ENCODE measurements at places on chromosomes 3 and 15. TPM values are rescaled to one million over a fixed set of nuclear protein-coding genes. Genes with fewer than 3 reads are reported as not detected.

Gene GRAMD2A
- not detected for total RNA-seq

Gene FGF12
- total RNA-seq: 340 TPM

DNA sequence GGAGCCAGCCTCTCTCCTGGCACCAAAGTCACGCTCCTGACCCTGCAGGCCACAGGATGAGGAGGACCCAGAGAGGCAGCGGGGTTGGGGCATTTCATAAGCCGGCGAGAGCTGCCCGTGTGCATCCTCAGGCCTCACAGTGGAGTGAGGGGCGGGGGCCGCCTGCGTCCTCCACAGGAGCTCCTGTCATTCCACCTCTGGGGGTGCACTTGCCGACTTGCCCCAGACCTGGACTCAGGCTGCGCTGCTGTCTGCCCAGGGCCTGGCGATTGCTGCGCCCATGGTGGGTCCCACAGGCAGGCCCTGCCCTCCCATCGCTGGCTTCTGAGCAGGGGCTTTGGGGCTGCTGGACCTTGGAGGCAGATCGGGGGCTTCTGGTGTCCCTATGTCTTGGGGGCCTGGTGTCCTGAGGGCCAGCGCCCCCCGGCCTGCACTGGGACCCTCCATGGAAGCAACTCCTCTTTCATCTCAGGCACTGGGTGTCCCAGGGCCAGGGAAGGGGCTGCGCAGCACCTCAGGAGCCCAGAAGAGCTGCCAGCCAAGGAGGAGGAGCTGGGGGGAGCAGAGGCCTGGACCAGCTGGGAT is 184.0 kb downstream of the GOLGA6L6 start:
- peak; percentile 81 for DNase-seq

DNA sequence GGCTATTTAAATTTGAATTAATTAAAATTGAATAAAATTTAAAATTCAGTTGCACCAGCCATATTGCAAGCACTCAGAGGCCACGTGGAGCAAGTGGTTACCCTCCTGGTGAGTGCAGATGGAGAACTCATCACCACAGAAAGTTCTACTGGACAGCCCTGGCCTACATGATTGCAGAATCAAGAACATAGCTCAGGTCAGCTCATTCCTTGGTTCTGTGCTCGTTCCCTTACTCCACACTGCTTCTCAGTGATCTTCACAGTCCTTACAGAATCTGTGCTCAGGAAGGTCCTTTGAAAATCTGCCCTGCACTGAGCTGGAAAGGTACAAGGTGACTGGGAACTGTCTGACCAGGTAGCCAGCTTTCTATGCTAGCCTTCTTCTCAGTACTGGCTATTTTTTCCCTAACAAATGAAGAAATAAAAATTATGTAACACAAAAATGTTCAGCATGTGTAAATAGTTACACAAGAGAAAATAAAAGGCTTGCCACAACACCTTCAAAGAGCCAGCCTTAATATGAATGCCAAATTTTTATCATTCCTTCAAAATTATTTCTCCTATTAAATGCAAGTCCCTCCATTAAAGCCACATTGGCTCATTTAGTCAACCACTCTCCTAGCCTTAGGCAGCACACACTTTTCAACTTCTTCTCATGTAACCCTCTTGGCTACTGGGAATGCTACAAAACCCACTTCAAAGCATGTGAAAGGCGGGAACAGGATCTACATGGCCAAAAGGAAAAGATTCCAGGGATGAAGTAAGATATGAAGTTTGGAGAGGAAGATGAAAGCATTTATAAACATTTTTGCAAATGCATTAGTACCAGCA is 326.4 kb upstream of the WNT5A start:
- no peak for DNase-seq

DNA sequence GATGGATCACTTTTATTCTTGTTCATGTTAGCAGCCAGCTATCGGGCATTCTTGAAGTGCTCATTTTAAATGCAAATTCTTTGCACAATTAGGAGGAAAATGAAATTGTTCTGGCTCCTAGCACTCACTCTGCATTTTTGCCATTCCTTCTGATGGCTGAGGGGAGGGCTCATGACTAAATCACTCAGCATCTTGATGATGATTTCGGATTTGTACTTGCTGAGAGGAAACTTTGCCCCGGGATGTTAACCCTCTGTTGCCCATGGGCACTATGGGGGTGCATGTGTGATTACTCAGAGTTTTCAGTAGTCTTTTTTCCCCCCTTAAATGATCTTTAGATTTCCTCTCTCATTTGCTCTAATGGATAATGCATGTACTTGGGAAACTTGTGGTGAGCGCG is 299.6 kb upstream of the C2CD4B start:
- DNase-seq: no peak

Gene UQCC5
- total RNA-seq: 71.1 TPM

- no peak for DNase-seq
Measured at GRCh38 chr3:54021071-54021470, 101.3 kb upstream of the CACNA2D3 start.

DNA sequence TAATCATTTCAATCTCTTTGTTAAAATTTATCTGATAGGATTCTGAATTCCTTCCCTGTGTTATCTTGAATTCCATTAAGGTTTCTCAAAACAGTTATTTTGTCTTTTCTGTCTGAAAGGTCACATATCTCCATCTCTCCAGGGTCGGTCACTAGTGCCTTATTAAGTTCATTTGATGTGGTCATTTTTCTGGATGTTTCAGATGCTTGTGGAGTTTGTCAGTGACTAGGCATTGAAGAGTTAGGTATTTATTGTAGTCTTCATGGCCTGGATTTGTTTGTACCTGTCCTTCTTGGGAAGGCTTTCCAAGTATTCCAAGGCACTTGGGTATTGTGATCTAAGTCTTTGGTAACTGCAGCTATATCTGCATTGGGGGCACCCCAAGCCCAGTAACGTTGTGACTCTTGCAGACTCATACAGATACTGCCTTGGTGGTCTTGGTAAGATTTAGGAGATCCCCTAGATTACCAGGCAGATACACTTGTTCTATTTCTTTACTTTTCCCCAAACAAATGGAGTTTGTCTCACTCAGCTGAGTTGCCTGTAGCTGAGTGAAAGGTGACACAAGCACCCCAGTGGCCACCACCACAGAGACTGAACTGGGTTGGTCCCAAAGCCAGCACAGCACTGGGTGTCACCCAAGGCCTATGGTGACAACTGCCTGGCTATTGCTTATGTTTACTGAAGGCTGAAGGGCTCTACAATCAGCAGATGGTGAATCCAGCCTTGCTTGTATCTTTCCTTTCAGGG is 18.9 kb upstream of the SLC27A2 start:
- no peak for DNase-seq

Gene C3orf22
- total RNA-seq: not detected

Gene SERINC4
- 0.30 TPM for total RNA-seq

DNA sequence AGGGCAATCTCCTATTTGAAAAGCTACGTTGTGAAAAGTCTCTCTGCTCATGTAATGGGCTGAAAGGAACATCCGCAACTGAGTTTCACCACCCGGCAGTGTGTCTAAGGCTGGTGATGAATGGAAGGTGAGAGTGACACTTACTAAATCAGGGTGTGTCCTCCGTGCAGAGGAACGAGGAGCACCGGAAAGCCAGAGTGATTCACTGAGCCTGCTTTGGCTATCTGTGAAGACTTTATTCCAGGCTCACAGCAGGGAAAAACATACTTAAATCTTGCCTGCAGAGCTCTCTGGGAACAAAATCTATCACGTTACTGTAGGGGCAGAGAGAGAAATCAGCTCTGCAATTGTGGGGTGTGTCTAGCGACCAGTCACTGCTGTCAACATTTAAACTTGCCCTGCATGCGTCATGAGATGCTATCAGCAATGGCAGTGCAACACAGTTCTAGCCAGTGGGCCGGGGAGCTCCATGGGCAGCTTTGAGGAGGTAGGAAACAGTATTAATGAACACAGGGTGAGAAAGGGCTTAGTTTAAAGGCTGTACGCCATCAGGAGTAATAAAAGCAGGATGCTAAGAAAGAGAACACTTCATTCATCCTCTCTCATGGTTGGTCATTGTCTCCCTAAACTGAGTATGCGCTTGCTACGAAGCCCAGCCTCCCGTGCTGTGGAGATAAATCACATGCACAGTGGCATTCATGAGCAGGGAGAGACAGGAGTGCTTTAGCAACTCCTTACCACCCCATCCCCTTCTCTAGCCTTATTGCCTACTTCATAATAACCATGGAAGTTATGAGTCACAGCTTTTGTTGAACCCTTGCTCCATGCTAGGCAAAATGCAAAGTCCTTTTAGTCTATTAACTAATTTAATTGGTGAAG is 542.7 kb upstream of the ADAMTS9 start:
- no peak for DNase-seq

Gene LRTM1
- not detected for total RNA-seq

GRCh38 chr15:60520013-60520824 is 41.3 kb upstream of the ICE2 start:
- DNase-seq: no peak

Gene ACVR2B
- 4.8 TPM for total RNA-seq

Gene TMEM39A
- 17.0 TPM for total RNA-seq

Gene RTP1
- total RNA-seq: not detected

- no peak for DNase-seq
Measured at GRCh38 chr15:76904461-76905012, 603 bp downstream of the SCAPER start.

GRCh38 chr3:115187149-115187757 is 40.2 kb upstream of the ZBTB20 start:
- DNase-seq: no peak

GRCh38 chr15:65376767-65377104 is 1.1 kb downstream of the IGDCC3 start:
- no peak for DNase-seq

GRCh38 chr3:15094187-15094875 is 4.6 kb downstream of the RBSN start:
- no peak for DNase-seq

DNA sequence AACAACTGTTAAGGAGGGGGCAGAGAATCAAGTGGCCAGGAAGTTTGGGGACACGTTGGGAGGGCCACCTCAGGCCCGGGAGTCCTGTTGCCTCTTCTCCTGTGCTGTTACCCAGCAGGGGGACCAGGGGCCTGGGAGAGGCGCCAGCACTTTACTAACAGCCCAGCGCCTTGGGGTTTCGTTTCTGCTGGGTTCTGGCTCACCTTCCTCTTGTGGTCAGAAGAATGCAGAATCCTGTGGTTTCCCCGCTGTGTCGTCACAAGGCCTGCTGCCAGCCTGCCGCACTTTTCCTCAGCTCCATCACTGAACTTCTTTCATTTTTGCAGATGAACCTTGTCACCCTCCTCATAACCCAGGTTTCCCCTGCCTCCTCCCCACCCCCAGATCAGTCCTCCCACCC is 67.7 kb downstream of the SLC30A4 start:
- DNase-seq: peak; percentile 83

Gene GALNT15
- 5.8 TPM for total RNA-seq

Gene ZNF80
- not detected for total RNA-seq

DNA sequence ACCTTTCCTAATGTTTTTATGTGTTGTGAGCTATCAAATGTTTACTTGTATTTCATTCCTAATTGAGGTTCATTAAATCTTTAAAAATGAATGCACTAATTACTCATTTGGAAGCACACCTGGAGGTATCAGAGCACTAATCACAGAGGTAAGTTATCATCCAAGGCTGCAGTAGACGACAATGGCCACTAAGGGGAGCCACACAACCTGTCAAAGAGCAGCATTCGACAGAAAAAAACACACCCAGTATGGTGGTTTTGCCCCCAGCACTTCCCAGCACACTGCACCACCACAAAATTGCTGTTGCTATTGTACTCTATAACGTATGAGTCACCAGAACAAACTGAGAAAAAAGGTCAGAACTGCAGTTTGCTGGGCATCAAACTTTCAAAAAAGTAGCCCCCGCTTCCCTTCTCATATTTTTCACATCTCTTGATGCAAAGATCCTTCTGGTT is 205.9 kb upstream of the IGF1R start:
- no peak for DNase-seq

- no peak for DNase-seq
Measured at GRCh38 chr3:194072691-194073279, 63.2 kb upstream of the HES1 start.

DNA sequence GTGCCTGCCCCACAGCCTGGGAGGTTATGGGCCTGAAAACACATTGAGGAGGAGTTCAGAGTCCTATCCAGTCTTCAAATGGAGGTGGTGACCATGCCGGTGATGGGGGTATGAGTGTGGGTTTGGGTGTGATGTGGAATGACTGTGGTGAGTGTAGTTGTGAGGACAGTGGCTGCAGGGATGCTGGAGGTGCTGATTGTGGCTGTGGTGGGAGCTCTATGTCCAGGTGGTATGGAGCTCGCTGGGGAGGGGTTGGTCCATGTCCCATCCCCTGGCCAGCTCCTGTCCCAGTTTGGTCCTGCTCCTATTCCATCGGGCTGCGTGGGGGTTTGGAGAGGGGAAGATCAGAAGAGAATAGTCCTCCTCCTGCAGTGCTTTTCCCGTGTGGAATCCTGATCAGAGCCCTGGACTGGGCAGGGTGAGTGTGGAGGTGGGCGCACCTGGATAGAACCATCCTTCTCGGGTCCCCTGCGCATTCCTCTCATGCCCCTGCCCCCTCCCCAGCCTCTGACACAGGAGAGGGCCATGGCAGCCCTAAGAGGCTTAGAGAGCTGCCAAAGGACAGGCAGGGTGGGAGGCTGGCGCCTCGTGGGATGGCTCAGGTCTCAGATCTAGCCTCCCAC is 23.0 kb upstream of the GOLGA6C start:
- DNase-seq: peak; percentile 25

Gene MANF
- 46.1 TPM for total RNA-seq

Gene EFCC1
- 2.3 TPM for total RNA-seq

DNA sequence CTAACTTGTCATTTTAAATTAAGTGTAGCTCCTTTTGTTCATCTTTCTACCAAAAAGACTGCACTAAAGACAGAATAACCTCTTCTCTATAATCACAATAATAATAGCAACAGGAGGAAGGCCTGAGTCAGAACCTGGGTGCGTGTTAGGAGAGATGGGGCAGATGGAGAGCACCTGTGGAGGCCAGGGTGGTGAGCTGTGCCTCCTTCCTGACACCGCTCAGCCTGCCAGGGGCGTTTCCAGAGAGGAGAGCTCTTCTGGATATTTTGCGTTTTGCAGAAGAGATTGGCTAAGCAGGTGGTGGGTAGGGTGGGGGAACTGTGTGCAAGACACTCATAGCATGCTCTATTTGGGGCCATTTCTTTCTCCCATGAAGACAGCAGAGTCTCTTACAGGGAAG is 83.5 kb downstream of the MEGF11 start:
- no peak for DNase-seq

DNA sequence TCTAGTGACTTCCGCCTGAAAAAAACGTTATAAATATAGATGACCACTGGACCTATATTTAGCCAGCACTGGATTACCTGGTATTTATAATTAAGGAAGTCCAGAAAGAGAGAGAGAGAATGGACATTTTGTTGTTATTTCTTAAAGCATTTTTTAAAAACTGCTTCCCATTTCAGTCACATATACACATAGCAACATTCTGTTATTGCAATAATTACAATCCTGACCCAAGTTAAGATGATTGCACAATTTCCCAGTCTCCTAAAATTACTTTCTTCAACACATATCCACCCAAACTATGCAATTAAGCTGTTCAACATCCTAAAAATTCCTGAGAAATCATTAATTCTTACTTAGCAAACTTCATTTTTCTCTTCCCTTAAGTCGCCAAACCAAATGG is 37.7 kb downstream of the PCSK6 start:
- no peak for DNase-seq

- no peak for DNase-seq
Measured at GRCh38 chr3:117490716-117491115, 781.1 kb downstream of the TUSC7 start.

GRCh38 chr3:170178651-170179050 is 2.9 kb downstream of the PHC3 start:
- DNase-seq: no peak

Gene SH3GL3
- total RNA-seq: not detected

- DNase-seq: no peak
Measured at GRCh38 chr3:4850211-4850927, 128.9 kb upstream of the BHLHE40 start.

Gene SLC9A9
- total RNA-seq: 9.3 TPM
